GM23338 (cell line): ENCODE measurements at places on chromosomes 13 and 19. TPM values are rescaled to one million over a fixed set of nuclear protein-coding genes. Genes with fewer than 3 reads are reported as not detected.

GRCh38 chr19:37361994-37362393 is 8.9 kb upstream of the ZNF527 start:
- DNase-seq = no peak

DNA sequence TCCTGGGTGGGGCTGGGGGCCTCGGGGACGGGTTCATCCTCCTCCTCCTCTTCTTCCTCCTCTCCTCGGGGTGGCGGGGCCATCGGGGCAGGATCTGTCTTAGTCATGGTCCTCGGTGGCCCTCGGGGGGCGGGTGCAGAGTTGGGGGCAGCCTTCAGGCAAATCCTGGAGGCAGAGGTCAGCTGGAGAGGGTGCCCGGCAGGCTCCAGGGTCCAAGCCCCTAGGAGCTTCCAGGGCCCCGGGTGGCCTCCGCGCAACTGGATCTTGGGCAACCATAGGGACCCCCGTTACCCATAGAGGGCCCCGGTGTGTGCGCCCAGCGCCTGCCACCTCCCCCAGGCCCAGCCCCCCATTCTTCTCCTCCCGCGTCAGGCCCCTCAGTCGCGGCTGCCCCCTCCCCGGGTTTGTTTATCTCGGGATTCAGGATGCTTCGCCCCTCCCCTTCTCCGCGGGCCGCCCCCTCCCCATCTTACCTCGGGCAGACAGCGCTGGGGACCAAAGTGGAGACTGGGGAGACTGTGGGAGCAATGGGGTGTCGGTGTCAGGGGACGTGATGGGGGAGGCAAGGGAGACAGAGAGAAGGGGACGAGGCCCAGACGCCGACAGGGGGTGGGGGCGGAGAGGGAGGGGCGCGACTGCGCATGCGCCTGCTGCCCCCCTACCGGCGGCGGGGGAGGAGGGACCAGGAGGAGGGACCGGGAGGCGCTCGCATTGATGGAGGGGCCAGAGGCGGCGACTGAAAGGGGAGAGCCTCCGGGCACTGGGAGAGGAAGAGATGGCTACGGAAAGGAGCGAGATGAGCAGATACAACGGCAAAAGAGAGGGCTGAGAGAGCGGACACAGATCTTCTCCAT is at the start of gene CLIP3:
TSS of gene CLIP3 (minus strand) at position 623 of the 854 bp plus-strand sequence. CDS start at position 107, 516 bp downstream.
- DNase-seq = peak; percentile 87

DNA sequence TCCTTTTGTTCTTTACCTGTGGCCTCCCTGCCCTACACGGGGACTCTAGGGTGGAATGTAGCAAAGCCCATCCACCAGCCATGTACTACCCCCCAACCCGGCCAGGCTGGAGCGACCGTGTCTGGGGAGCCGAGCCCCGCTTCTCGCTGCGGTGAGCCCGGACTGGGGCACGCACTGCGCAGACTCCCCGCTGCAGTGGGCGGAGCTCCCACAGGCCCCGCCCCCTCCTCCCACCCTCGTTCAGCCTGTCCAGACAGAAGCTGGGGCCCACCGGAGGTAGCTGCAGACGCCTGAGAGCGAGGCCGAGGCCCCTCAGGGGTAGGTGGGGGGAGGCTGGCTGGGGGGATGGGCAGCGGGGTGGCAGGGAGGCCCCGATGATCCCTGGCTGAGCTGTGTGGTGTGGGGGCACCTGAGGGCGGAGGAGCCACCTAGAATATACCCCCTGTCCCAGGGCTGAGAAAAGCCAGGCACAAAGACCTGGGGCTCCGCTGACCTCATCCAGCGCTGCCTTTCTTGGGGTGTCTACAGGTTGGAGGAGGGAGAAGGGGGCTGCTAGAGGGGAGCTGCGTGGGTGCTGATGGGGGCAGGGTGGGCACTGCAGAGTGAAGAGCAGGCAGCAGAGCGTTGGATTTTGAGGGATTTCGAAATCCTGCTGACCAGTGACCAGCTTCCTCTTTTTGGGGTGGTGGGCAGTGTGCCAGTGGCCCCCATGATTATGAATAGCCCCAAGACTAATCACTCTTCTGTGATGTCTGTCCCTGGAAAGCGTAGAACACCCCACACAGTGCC is 17.3 kb downstream of the PLD3 start:
- DNase-seq = peak; percentile 91

Gene PGLYRP1
- 0.33 TPM in 1 of 2 replicates, not detected in the other for polyA plus RNA-seq

Gene TRAPPC5
- polyA plus RNA-seq = 252 and 284 TPM in 2 replicates
